ENCODE measurements at places on chromosomes 16 and 17.

DNA sequence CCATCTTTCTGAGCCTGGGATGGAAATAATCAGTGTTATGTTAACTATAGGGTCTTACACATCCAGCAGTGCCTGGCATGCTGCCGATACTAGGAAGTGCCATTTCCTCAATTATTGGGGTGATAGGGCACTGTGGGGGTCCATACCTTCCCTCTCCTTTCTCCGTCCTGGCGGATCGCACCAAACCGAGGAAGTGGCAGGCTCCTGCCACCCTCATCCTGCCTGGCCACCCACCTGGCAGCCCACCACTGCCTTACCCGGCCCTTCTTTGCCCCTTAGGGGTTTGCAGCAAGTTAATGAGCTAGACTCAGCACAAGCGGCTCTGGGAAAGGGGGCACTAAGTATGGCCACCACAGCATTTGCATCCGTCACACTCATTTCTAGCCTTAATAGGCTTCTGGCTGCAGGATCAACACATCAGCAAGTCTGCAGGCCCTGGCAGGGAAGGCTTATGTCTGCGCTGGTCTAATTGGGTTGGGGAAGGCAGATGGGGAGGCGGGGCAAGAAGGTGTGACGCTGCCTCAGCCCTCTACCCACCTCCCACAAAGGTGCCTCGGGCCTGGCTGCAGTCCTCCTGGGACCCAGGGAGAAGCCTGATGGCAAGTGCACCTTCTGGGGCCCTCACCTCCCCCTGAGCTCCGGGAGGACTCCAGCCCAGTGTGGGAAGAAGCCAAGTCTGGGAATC is 28.6 kb downstream of the DCAKD start:
- DNase-seq = no peak

- DNase-seq = no peak
These were observed 217.3 kb upstream of the ERCC4 start for GRCh38 chr16:13702614-13703013.

DNA sequence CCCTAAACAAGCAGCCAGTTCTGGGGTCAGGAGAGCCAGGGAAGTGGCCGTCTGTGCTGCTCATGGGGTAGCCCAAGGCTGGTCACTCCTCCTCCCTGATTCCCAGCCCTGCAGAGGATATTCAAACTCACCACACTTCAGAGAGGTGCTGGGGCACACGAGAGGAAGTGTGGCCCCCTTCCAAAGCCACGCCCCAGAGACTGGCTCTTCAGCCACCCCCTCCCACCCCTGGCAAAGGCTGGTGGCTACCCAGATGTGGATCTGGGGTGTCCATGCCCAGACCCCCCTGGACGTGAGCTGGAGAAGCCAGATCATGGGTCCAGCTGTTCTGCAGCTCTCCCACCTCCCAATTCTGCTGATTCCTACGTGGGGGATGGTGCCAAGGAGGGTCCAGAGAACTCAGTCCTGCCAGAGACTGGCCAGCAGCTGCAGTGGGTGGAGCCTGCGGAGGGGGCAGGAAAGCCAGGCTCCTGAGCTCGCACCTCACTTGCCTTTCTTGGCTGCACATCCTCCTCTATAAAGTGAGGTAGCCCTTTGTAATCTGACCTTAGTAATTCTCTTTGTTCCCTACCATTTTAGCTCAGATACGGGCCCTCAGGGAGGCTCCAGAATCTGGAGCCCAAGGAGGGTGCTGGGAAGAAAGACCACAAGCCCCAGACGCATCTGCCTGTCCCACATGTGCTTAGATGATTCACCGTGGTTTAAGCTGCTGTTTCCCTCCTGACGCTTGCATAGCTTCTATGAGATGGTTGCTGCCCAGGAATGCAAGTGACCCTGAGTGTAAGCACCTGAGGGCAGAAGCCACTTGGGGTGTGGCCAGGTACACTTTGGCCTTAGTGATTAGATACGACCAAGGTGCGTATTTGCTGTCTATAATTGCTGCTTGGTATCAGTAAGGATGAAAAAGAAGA is 15.3 kb downstream of the SDK2 start:
- no peak for DNase-seq

DNA sequence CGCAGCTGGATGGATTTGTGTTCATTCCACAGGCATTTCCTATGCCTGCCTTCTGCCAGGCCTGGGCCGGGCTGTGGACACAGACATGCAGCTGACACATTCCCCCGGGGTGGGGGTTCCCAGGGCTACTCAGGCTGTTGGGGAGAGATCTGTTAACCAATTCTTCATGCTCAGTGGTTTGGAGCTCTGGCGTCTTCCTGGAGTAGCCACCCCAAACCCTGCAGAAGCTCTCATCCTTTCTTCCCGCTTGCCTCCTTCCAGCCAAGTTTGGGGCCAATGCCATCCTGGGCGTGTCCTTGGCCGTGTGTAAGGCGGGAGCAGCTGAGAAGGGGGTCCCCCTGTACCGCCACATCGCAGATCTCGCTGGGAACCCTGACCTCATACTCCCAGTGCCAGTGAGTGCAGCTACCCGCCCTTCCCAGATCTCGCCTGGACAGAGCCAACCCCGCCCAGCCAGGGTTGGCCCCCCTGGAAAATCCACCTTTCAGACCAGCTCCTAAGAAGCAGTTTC is 2.6 kb downstream of the ENO3 start:
- no peak for DNase-seq

DNA sequence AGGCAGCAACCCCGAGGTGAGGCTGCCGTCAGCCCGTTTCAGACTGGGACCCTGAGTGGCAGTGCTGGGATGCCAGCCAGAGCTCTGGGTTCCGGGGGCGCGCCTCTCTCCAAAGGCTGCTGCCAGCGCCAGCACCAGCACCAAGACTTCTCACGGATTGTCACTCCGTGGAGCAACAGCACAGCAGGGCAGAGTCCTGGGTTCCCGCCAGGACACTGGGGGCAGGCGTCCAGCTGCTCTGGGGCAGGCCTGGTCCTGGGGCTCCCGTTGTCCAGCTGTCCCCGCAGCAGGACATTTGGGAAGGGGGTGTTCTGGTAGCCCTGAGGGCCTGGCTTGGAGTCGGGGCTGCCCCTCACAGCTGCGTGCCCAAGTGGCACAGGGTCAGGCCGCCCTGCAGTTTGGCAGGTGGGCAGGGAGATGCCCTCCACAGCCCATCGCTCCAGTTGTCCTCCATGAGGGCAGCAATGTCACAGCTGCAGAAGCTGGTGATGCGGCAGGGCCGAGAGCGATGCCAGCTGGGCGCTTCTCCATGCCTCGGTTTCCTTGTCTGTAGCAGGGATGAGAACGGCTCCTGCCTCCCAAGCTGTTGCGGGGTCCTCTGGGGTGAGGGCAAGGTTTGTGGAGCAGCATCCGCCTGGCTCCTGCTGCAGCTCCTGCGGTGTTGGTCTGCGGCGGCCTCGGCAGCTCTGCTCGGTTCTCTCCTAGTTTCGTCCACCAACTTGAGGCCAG is 137.3 kb upstream of the CIBAR2 start:
- no peak for DNase-seq

DNA sequence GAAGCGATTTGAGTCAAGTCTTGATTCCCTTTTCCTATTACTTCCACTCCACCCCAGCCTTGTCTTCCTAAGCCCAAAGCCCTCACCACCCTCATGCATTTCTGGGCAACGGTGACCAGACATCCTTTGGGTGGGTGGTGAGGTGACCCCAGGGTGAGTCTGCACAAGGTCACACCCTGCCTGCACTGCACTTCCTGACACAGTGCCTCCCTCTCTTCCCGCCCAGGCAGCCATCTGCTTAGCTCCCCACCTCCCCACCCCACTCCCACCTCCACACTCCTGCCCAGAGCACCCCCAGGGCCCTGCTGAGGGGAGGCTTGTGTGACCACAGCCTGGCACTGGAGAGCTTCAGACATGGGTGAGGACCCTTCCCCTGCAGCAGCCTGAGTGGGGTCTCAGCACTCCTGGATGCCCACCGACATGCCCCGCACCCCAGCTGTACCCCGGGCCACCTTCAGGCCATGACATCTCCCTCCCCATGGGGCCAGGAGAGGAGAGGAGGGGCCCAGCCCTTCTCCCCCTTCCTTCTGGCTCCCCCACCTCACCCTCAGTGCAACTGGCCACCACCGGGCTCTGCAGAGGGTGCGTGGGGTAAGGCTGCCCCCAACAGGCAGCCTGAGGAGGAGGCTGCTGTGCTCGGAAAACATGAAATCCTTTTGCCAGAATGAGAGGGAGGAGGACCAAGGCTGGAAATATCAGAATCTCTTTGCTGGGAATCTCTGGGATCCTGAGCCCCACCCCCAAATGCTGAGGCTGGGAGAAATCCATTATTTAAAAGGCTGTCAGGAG is 68.6 kb downstream of the CCT6B start:
- DNase-seq = peak; percentile 54

Measured in GM13976 (cell line).